ENCODE measurements at places on chromosomes 13 and 19.

GRCh38 chr13:114082849-114083645, 49.4 kb downstream of the RASA3 start:
- H3K4me1 ChIP-seq = no peaks in the 10 kb centered on the region
- H3K27me3 ChIP-seq = no peaks in the 10 kb centered on the region
- H3K4me3 ChIP-seq = no peak overlapping the region
- peaks cover 1% of the 10 kb centered on the region for H3K36me3 ChIP-seq
- no peak overlapping the region for H3K27ac ChIP-seq
- no peak for DNase-seq

GRCh38 chr13:79589603-79590393, 108.8 kb downstream of the NDFIP2 start:
- H3K36me3 ChIP-seq = no peaks in the 10 kb centered on the region
- no peak overlapping the region for H3K27ac ChIP-seq
- peaks cover 2% of the 10 kb centered on the region for H3K27me3 ChIP-seq

DNA sequence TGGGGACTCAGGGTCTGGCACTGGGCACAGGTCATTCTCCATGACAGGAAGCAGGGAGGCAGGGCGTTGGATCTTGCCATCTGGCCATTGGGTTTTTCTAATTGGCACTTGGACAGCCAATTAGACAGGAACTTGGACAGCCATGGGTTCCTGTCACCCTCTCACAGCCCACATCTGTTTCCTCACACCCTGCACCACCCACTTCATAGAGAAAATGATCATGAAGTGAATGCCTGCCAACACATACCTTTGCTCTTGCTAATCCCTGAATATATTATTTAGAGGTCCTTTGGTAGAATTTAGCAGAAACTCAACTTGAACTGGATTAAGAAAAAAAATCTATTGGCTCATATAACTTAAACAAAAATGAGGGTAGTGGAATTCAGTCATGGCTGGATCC, 4.9 kb upstream of the OLFM2 start:
- peaks cover 4% of the 10 kb centered on the region for H3K4me1 ChIP-seq
- H3K27ac ChIP-seq = no peak overlapping the region
- H3K36me3 ChIP-seq = no peaks in the 10 kb centered on the region
- DNase-seq = no peak
- no peak overlapping the region for H3K4me3 ChIP-seq

- H3K4me3 ChIP-seq = no peak overlapping the region
- H3K4me1 ChIP-seq = no peaks in the 10 kb centered on the region
- no peak overlapping the region for H3K27ac ChIP-seq
Observed at GRCh38 chr19:46591870-46592269, 9.3 kb upstream of the CALM3 start.

- no peaks in the 10 kb centered on the region for H3K36me3 ChIP-seq
- H3K27ac ChIP-seq = peak overlapping the region; percentile 65
- H3K4me1 ChIP-seq = peaks cover 23% of the 10 kb centered on the region
- no peak for DNase-seq
- no peak overlapping the region for H3K4me3 ChIP-seq
Observed at GRCh38 chr13:97257228-97257755, 35.2 kb downstream of the MBNL2 start.

GRCh38 chr13:111488486-111489132, 168.2 kb downstream of the TEX29 start:
- no peaks in the 10 kb centered on the region for H3K4me1 ChIP-seq
- no peak overlapping the region for H3K4me3 ChIP-seq
- peaks cover 35% of the 10 kb centered on the region for H3K27me3 ChIP-seq
- DNase-seq = no peak

- no peaks in the 10 kb centered on the region for H3K36me3 ChIP-seq
- no peak for DNase-seq
- no peaks in the 10 kb centered on the region for H3K27me3 ChIP-seq
Observed at GRCh38 chr13:100480676-100481075, 107.9 kb downstream of the GGACT start.

DNA sequence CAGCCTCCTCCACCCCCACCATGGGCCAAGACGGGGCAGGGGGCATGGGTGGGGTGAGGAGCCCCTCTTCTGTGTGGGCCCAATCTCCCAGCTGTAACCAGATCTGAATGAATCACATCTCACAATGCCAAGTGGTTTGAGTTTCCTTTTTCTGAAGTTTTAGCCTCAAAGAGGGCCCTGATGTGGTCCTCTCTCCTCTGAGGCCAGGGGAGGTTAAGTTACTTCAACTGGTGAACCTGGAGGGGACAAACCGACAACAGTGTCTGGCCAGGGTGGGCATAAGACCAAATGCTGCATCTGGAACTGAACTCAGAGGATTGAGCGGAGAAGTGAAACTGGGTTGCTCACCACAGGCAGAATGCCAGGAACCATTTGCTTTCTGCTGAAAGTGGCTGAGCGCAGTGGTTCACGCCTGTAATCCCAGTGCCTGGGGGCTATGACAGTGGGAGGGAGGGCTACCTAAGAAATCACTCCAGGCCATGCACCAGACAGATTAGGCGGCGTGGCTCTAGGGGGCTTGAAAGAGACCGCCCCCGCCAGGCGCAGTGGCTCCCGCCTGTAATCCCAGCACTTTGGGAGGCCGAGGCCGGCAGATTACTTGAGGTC, 15.4 kb upstream of the IRGC start:
- peak overlapping the region; percentile 52 for H3K4me3 ChIP-seq
- DNase-seq = peak; percentile 75
- peaks cover 28% of the 10 kb centered on the region for H3K4me1 ChIP-seq
- H3K27me3 ChIP-seq = no peaks in the 10 kb centered on the region
- H3K27ac ChIP-seq = no peak overlapping the region

- no peaks in the 10 kb centered on the region for H3K36me3 ChIP-seq
- H3K4me3 ChIP-seq = no peak overlapping the region
Observed at GRCh38 chr13:21481359-21481758, 22.3 kb upstream of the ZDHHC20 start.

- no peaks in the 10 kb centered on the region for H3K27me3 ChIP-seq
- H3K27ac ChIP-seq = no peak overlapping the region
- H3K4me1 ChIP-seq = no peaks in the 10 kb centered on the region
- peaks cover 17% of the 10 kb centered on the region for H3K36me3 ChIP-seq
Observed at GRCh38 chr13:21530656-21531055, 71.6 kb upstream of the ZDHHC20 start.

DNA sequence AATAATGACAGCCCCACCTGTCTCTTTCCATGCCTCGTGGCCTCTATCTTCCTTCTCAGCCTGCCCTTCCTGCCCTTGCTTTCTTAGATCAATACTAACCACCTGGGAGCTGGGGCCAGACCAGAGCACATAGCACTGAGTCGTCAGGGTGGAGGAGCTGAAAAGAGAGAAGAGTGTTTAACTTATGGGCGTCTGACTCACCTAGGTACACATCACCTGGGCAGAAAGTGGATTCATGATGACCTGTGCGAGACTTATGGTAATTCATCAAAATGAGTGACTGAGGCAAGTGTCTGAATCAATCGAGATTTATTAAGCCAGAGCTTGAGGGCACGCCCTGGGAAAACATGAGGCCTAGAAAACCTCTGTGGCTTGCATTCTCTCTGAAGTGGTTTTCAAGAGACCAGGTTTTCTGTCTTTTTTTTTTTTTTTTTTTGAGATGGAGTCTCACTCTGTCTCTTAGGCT, 19.2 kb downstream of the CEACAM6 start:
- DNase-seq = no peak
- no peaks in the 10 kb centered on the region for H3K27me3 ChIP-seq
- no peak overlapping the region for H3K4me3 ChIP-seq
- H3K36me3 ChIP-seq = no peaks in the 10 kb centered on the region

GRCh38 chr19:2229103-2230032, 6.8 kb downstream of the PLEKHJ1 start:
- peaks cover 6% of the 10 kb centered on the region for H3K4me1 ChIP-seq
- H3K4me3 ChIP-seq = no peak overlapping the region
- no peak overlapping the region for H3K27ac ChIP-seq
- peaks cover 56% of the 10 kb centered on the region for H3K36me3 ChIP-seq
- H3K27me3 ChIP-seq = no peaks in the 10 kb centered on the region

GRCh38 chr13:98207416-98207815, 30.3 kb upstream of the RNF113B start:
- no peaks in the 10 kb centered on the region for H3K36me3 ChIP-seq
- no peaks in the 10 kb centered on the region for H3K4me1 ChIP-seq
- DNase-seq = no peak
- H3K27ac ChIP-seq = no peak overlapping the region

DNA sequence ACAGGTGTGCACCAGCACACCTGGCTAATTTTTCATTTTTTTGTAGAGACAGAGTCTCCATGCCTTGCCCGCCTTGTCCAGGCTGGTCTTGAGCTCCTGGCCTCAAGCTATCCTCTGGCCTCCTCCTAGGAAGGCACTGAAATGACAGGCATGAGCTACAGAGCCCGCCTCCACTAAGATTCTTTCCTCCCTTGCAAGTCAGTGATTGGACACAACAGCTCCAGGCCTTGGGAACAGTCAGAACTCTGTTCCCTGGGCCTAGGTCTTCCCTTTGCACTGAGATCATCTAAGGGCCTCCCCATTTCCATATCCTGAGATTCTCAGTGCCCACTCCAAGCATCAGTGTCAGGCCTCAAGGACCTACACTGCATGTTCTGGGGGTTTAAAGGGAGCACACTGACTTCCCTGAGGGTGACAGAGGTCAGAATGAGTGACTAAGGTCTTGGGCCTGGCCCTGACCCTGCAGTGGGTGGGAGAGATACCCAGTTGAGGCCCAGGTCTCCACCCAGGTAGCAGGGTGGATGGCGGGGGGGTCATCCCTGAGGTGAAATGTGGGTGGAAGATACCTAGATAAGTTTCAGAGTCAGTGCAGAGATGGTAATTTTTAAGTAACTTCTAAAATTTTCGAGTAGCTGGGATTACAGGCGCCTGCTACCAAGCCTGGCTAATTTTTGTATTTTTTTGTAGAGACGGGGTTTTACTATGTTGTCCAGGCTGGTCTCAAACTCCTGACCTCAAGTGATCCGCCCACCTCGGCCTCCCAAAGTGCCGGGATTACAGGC, 17.3 kb upstream of the ERCC1 start:
- no peak overlapping the region for H3K27ac ChIP-seq
- no peak overlapping the region for H3K4me3 ChIP-seq
- H3K27me3 ChIP-seq = peaks cover 6% of the 10 kb centered on the region
- H3K36me3 ChIP-seq = no peaks in the 10 kb centered on the region
- peaks cover 30% of the 10 kb centered on the region for H3K4me1 ChIP-seq

GRCh38 chr19:45079063-45079910, at the start of gene GEMIN7:
Gene GEMIN7, plus strand, starts transcription at chr19:45079260. Its CDS starts 10,855 bp downstream, at chr19:45090115.
- H3K36me3 ChIP-seq = peaks cover 10% of the 10 kb centered on the region
- H3K27me3 ChIP-seq = no peaks in the 10 kb centered on the region
- peak within 1 kb of the TSS; percentile 90 for H3K27ac ChIP-seq
- H3K4me1 ChIP-seq = peaks cover 9% of the 10 kb centered on the region
- H3K4me3 ChIP-seq = peak within 1 kb of the TSS; percentile 98

DNA sequence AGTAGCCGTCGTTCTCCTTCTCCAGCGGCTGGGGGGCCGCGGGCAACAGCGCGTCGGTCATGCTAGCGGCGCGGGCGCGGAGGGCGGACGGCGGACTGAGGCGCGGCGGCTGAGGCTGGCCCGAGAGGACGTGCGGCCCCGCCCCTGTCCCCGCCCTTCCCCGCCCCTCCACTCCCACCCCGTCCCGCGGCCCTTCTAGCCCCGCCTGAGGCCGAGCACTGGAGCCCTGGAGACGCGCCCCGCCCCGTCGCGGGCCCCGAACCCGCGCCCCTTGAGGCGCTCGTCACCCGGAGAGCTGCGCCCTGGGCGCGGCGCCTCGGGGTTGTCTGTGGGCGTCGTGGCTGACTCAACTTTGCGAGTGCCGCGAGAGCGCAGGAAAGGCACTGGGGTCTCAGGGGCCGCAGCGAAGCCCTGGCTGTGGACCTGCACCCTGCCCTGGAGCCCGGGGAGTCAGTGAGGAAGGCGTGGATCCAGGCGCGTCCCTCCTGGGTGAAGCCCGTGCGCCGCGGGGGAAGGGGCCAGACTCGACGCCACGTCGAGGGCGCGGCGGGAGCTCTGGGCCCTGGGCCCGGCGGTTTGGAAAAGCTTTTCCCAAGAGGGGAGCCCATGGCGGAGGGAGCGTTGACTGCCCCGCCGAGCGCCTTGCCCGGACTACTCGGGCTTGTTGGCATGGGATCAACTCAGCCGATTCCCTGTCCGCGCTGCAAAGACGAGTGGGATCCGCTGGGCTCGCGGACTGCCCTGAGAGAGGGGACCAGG, at the start of gene RHPN2:
RHPN2 (minus strand) TSS at position 97 of the 759 bp plus-strand sequence; CDS start at position 61, 36 bp downstream.
- no peaks in the 10 kb centered on the region for H3K4me1 ChIP-seq
- no peaks in the 10 kb centered on the region for H3K36me3 ChIP-seq
- peak; percentile 29 for DNase-seq
- no peak within 1 kb of the TSS for H3K27ac ChIP-seq

GRCh38 chr13:99176309-99177276, 24.1 kb upstream of the UBAC2 start:
- no peaks in the 10 kb centered on the region for H3K27me3 ChIP-seq
- no peaks in the 10 kb centered on the region for H3K4me1 ChIP-seq
- H3K4me3 ChIP-seq = peak overlapping the region; percentile 46

GRCh38 chr19:16232127-16232526, 34.4 kb downstream of the AP1M1 start:
- DNase-seq = no peak
- H3K27me3 ChIP-seq = no peaks in the 10 kb centered on the region
- peaks cover 78% of the 10 kb centered on the region for H3K36me3 ChIP-seq
- H3K4me3 ChIP-seq = no peak overlapping the region

DNA sequence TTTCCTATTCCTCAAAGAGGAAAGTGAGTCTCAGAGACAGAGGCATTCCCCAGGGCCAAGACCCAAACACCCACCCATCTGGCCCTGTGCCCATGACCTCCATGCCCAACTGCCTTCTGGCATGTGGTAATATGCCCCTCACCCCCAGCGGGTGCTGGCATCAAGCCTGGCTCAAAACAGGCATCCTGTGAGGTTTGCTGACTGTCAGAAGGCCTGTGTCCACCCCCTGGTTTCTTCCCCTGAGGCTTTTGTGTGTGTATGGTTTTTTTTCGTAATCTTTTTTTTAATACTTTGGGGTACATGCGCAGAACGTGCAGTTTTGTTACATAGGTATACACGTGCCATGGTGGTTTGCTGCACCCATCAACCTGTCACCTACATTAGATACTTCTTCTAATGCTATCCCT, 7.6 kb upstream of the KANK2 start:
- no peaks in the 10 kb centered on the region for H3K27me3 ChIP-seq
- no peaks in the 10 kb centered on the region for H3K36me3 ChIP-seq

- no peak overlapping the region for H3K4me3 ChIP-seq
- no peak for DNase-seq
- peaks cover 92% of the 10 kb centered on the region for H3K36me3 ChIP-seq
- H3K27ac ChIP-seq = no peak overlapping the region
Observed at GRCh38 chr19:46724468-46724867, 7.6 kb upstream of the PRKD2 start.

DNA sequence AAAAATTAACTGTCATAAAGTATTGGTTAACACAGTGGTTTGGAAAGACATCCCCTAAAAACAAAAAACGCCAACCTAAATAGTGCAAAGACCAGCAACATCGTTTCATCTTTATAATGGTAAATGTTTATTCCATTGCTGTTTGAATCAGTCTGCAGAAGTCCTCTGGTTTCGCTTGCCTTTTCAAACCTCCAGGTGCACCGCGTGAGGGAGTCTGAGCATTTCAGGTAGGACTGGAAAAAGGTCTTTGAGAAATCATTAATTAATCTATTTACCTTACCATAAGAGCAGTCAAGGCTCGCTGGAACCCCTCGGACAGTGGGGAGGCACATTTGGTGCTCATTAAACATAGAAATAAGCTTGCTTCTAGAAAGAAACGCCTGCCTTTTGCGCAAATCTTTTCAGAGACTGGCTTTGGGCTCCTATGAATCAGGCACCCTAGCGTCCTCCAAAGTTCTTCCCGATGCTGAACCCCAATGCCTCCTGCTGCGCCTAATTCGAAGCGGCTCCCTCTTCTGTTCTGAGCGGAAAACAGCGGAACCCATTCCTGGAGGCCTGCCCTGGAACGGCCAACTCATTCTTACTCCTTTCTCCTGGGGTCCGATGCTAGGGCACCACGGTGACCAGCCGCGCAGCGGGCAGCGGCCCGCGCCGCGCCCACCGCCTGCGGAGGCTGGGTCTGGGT, 951 bp upstream of the MTUS2 start:
- peak overlapping the region; percentile 70 for H3K4me3 ChIP-seq
- no peak for DNase-seq
- H3K4me1 ChIP-seq = peaks cover 12% of the 10 kb centered on the region
